ENCODE measurements at places on chromosomes 6 and 20.
A peak's percentile ranks its signal among the peaks of the same experiment; 100 is the strongest.

DNA sequence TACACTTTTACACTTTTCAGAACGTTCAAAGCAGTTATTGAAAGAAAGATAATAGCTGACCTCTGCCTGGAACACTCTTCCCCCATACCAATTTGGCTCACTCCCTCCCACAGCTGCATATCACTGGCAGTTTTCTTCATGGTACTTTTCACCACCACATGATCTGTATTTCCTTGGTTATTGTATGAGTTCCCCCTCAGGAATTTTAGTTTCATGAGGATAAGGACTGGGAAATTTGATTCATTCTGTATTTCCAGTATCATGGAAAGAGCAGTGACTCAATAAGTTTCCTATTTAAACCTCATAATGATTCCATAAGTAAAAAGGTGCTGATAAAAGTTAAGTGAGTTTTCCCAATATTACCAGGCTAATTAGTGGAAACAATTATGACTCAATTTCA lies 16.0 kb downstream of the HTR1B start:
- DNase-seq: no peak

DNA sequence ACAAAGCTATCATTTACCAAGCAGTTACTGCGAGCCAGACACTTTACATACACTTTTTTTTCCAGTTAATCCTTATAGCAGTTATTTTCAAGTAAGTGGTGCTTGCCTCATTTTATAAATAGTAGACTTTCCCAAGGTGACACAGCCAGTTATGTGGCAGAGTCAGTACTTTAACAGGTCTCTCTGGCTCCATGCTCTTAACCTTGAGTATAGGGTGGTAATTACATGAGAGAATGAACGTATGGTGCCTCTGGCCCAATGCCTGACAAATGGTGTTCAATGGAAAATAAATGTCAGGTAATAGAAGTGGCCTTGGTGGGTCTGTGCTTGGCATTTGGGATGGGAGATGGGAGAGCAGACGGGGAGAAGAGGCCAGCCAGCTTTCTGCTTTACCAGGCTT lies 316.3 kb downstream of the SLC35F1 start:
- no peak for DNase-seq

GRCh38 chr6:89400912-89401399 lies 11.1 kb downstream of the RRAGD start:
- DNase-seq: no peak

DNA sequence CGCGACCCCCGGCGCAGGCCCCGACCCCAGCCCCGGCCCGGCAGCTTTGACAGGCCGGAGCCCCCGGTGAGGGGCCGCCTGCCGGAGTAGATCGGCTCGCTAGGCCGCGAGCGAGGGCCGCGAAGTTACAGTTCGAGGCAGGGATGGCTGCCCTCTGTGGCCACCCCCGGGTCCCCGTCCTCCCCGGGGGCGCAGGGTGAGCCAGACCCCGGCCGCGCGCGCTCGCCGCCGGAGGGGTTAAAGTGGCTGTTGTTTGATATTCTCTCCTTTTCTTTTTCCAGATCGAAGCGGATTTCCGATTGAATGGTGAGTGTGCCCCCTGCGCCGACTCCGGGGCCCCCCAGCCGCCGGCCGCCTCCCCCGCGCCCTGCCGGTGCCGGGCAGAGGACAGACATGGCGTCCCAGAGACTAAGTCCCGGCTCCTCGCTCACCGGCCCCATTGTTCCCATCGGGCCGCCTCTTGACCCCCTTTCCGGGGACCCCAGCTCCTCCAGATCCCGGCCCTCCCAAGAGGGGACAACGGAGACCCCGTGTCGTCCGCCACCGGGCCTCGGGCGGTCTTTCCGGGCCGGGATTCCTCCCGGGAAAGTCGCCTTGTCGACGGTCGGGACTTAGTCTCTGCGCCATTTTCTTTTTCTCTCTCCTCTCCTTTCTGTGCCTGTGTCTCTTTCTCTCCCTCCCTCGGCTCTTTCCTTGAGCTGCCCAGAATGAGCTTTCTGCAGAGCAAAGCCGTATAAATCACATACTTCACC lies 704 bp downstream of the TOP1 start:
- peak; percentile 29 for DNase-seq

GRCh38 chr6:118679327-118679901 lies 28.0 kb upstream of the CEP85L start:
- no peak for DNase-seq

DNA sequence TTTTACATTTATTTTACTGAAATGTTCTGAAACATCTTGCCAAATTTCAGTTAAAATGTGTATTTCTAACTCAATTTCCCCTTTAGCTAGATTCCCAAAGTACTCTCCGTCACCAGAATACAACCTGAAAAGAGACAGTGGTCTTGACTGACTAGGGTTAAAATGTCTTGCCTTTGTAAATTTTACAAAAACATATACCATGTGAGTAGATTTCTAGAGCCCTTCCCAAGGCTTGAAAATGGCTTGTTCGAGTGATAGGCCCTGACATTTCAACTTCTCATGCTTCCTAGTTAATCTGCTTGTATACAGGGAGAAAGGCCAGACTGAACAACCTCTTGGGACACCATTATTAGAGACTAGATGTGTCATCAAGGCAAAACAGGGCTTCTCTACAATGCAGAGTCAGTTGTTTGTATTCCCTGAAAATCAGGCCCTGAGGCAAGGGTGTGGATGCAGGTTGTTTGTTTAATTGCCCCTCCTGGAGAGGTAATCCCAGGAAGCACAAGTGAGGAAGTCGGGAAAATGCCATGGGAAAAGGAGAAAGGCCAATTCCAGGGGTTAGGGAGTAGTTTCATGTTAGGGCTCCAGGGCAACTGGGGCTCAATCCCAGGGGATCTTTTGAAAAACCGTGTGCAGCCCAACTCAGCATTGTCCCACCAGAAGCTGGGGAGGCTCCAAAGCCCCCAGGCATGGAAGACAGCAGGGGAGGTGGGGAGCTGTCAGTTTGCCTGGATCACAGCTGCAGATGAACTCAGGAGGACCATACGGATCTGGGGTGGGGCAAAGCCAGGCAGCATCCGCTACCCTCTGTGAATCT lies 11.6 kb upstream of the TFB1M start:
- no peak for DNase-seq

- DNase-seq: no peak
These were observed 74.9 kb downstream of the AGPAT4 start for GRCh38 chr6:161198783-161199460.

GRCh38 chr6:72669324-72669723 lies 47.5 kb downstream of the KCNQ5 start:
- DNase-seq: no peak

GRCh38 chr6:43951063-43951755 lies 176.0 kb downstream of the MRPL14 start:
- DNase-seq: peak; percentile 32

GRCh38 chr6:83974409-83975050 lies 59.0 kb upstream of the MRAP2 start:
- no peak for DNase-seq

DNA sequence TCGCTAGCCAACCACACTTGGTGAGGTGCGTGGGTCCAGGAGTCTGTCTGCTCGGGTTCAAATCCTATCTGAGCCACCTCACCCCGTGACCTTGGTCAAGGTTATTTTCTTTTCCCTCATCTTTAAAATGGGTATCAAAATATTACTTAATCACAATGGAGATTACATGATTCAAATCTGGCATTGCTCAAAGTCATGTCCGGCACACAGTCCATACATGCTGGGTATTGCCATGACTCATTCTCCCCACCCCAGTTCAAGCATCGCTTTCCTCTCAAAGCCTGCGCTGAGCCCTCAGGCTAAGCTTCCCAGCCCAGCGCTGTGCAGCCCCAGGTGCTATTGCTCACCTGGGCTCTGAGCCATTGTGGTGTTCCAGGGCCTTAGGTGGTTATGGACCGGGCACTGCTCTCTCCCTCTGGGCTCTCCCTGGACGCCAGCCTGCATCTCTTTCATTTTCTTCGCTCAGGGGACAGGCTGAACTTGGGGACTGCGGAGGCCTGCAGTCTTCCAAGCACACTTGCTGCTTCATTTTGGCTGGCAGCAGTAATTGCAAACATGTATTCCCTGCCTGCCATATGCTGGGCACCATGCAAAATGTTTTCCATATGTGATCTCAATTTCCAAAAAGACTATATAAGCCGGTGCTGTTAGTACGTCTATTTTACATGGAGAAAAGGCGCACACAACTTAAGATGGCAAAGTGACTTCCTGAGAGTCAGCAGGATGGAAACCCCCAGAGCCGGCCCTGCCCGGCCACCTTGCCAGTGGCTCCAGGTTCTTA lies 27.3 kb downstream of the WRNIP1 start:
- DNase-seq: no peak

DNA sequence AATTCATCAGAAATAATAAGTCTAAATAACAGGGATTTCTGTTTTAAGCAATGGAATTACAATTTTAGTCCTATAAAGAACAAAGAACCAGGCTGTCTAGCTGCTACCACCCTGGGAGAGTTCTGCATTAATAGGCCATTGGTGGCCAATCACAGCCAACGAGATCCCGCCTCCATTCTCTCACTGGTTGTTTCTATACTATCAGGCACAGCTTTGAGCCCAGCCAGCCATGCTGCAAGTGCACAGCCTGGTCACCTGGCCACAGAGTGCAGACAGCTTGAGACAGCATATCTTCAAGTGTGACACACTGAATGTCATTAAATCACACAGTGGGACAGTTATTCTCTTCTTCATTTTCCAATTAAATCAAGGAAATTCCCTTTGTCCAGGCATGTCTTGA lies 16.1 kb upstream of the RAB22A start:
- peak; percentile 14 for DNase-seq

DNA sequence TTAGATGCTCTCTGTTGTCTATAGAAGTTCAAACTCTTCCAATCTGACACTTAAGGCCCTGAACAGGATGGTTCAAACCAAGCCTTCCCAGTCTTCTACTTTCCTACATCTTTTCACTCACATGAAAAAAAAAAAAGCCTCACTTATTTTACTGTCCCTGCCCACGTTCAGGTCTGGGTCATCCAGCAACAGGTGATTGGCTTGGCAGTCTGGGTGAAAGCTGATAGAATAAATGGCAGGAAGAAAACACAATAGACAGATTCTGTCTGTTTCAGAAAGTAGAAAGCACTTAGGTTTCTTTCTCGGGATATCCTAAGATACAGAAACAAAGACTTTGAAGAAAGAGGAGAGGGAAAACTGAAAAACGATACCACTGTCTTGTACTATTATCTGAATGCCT lies 61.8 kb upstream of the HSF2 start:
- no peak for DNase-seq
